CD4-positive, alpha-beta T cell treated with Interferon alpha-2 for 1 hour (primary cell): ENCODE measurements at places on chromosomes 4 and X.
A peak's percentile ranks its signal among the peaks of the same experiment; 100 is the strongest.

DNA sequence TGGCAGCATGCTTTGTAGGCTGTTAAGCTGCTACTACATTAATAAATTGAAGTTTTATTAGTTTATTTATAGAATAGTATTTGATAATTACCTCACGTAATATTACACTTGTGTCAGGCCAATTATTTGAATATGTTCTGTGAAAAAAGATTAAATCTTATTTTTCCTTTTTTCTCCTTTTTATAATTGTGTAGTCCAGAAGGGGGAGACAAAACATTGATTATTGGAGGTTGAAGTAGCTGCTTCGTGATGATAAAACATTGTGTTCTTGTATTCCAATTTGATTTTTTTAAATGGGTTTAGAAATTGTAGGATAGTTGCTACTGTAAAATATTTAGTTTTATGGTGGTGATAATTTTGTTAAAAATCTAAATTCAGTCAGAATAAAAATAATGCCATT is 85.7 kb downstream of the DIAPH2 start:
- DNase-seq: peak; percentile 4

DNA sequence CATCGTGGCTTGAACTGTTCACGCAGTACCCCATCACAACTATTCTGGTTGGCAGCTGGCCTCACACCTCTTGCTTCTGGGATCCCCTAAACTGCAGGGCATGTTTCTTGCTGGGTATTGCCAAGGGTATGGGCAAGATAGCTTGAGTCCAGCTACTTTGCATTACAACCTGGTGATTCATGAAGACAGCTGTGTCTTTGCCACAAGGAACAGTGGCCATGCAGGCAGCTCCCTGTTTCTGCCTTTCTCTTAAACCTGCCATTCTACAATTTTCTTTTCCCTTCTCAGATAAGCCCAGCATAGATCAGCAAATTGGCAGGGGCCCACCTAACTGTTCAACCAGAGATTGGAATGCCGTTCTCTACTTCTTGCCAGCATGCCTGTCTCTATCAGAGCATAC is 42.8 kb downstream of the TENM3 start:
- no peak for DNase-seq

GRCh38 chr4:186067757-186068385 is 1.1 kb upstream of the TLR3 start:
- DNase-seq: peak; percentile 62

- DNase-seq: no peak
Observed at GRCh38 chrX:51332188-51332942, at the start of gene NUDT10. Gene NUDT10, plus strand, starts transcription at chrX:51332822. Its CDS starts 144 bp downstream, at chrX:51332966.

DNA sequence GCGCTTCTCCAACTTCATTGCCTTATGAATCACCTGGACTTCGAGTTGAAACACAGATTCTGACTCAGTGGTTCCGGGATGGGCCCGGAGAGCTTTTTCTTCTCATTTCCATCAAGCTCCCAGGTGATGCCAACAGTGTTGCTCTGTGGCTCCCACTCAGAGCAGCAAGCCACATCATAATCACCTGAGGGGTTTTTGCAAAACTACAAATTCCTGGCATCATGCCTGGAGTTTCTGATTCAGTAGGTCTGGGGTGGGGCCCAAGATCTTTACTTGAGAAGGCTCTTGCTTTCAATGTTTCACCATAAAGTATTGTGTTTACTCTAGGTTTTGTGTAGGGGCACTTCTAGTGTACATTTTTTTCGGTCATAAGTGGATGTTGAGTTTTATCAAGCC is 7.0 kb downstream of the MTM1 start:
- DNase-seq: no peak

- no peak for DNase-seq
Observed at GRCh38 chr4:176188654-176189053, 6.7 kb downstream of the SPATA4 start.

- DNase-seq: no peak
Observed at GRCh38 chr4:183639291-183639690, 19.7 kb downstream of the RWDD4 start.

GRCh38 chr4:176789955-176790354 is 2.8 kb downstream of the VEGFC start:
- no peak for DNase-seq

DNA sequence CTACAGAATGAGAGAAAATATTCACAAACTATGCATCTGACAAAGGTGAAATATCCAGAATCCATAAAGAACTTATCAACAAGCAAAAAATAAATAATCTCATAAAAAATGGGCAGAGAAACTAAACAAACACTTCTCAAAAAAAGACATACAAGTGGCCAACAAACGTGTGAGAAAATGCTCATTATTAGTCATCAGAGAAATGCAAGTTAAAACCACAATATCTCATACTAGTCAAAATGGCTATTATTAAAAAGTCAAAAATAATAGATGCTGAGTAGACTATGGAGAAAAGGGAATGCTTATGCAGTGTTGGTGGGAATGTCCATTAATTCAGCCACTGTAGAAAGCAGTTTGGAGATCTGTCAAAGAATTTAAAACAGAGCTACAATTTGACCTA is 533.3 kb downstream of the TMA16 start:
- DNase-seq: no peak

DNA sequence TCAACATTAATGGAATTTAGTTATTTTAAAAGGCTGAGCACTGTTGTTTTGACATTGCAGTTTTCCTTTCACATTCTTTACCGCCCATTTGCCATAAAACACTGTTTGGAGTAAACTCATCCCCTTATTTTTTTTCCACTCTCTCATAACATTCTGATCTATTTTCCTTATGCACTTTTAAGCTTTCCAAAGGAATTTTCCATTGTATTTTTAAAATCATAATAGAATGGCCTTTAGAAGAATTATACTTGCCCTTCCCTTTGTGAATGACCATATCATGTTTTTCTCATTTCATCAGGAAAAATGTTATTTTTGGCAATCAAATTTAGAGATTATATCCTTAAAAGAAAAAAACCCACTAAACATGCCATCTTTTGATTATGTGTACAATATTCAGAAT is 1074.2 kb downstream of the STIM2 start:
- no peak for DNase-seq
